Erythroblast (primary cell): ENCODE measurements at places on chromosomes 12 and 14.

DNA sequence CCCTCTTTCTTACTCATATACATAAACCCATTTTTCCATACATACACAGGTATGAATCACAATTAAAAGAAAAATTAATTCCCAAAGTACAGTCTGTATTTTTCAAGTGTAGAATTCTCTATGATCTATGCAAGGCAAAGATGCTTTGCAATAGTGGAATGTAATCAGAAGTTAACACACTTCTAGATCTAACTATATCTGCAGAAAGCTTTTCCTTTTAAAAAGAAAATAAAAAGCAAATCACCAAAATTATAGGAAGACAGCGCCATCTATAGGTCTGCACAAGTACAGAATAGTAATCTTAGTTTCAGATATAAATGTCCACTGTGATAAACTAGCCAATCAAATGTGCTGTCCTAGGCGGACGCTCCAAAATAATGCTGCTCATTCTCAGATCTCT lies 22.0 kb downstream of the SLC25A21 start:
- DNase-seq, result peak; percentile 70

GRCh38 chr12:49808686-49809380 lies 19.4 kb downstream of the NCKAP5L start:
- DNase-seq, result no peak

GRCh38 chr12:132710043-132710404 lies 618 bp upstream of the PGAM5 start:
- DNase-seq, result no peak

DNA sequence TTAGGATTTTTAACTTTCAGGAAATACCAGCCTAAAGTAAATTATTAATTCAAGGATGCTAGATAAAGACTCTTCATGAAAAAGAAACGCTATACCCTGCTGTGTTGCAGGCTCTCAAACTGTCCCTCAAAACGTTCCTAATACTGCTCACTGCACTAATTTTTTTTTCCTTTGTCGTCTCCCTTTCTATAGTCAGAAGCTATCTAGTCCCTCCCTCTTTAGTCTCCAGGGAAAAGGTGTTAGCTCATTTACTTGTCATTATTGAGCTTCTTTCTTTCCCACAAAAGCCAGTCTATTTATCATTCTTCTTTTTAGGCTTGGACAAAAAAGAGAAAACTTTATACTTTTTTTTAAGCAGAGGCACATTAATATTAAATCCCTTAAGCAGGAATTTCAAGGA lies 30.3 kb upstream of the INSM2 start:
- no peak for DNase-seq

DNA sequence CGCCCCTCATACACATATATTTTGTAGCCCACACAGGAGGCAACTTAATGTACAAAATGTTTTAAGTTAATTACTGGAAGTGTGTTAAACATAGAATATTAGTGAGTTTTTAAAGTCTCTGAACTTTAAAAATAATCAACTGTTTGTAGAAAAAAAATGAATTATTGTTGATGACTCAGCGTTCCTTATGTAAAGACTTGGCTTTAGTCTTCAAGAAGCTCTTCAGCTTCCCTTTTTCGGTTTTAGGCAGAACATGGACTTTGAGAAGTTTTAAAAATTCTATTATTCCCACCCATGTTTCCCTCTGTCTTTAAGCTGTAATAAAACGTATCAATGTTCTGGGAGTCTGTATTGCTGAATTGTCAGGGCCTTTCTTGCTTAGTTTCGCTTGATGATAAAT lies 269.5 kb downstream of the FBXL14 start:
- no peak for DNase-seq

DNA sequence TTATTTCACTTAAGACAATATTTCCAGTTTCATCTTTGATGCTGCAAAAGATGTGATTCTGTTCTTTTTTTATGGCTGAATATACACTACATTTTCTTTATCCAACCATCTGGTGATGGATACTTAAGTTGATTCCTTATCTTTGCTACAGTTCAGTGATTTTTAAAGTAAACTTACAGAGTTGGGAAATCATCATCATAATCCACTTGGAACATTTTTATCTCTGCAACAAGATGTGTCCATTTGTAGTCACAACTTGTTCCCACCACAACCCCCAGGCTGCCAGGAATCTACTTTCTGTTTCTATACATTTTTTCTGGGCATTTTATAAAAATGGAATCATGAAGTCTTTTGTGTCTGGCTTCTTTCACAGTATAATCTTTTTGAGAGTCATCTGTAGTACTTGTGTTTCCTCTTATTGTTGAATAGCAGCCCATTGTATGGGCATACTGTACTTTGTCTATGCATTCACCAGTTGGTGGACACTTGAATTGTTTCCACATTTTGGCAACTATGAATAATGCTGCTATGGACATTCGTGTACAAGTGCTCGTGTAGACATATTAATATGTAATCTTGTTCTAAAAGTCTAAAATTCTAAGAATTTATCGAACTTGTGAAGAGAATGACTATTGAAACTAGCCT lies 212.5 kb upstream of the DDHD1 start:
- no peak for DNase-seq

DNA sequence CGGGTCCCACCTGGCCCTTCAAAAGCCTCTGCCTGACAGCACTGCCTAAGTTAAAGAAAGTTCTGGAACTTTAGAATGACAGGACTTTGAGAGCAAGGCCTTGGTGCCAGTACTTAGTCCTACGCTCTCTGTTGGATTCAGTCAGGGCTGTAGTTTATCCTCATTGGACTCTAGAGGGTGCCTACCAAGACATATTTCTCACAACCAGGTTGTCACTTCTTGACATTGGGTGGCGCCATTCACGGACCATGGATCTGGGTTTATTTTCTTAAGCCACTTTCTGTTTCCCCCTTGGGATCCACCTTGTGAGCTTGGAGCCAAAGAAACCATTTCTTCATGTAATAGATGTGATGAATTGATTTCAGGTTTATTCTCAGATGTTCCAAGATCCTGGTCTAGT lies 787.0 kb upstream of the TBX3 start:
- no peak for DNase-seq

DNA sequence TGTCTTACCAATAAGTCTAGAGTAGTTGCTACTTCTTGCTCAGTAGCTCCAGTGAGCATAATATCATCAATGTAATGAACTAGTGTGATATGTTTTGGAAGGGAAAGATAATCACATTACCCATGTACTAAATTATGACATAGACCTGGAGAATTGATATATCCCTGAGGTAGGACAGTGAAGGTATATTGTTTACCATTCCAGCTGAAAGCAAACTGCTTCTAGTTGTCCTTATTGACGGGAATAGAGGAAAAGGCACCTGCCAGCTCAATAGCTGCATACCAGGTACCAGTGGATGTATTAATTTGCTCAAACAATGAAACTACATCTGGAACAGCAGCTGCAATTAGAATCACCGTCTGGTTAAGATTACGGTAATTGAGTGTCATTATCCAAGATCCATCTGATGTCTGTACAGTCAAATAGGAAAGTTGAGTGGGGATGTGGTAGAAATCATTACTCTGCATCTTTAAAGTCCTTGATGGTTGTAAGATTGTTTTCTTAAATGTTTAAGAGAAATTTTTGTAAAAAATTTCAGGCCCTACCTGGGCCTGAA lies 100.0 kb upstream of the ARHGAP5 start:
- no peak for DNase-seq

DNA sequence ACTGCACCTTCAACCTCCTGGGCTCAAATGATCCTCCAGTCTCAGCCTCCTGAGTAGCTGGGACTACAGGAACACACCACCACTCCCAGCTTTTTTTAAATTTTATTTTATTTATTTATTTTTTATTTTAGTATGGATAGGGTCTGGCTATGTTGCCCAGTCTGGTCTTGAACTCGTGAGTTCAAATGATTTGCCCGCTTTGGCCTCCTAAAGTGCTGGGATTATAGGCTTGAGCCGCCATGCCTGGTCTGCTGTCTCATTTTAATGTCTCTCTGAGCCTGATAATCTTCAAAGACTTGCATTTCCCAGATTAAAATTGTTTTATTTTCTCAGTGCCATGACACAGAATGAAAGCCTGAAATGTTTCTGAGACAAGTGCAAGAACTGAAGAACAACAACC lies 1.2 kb upstream of the INHBC start:
- no peak for DNase-seq

DNA sequence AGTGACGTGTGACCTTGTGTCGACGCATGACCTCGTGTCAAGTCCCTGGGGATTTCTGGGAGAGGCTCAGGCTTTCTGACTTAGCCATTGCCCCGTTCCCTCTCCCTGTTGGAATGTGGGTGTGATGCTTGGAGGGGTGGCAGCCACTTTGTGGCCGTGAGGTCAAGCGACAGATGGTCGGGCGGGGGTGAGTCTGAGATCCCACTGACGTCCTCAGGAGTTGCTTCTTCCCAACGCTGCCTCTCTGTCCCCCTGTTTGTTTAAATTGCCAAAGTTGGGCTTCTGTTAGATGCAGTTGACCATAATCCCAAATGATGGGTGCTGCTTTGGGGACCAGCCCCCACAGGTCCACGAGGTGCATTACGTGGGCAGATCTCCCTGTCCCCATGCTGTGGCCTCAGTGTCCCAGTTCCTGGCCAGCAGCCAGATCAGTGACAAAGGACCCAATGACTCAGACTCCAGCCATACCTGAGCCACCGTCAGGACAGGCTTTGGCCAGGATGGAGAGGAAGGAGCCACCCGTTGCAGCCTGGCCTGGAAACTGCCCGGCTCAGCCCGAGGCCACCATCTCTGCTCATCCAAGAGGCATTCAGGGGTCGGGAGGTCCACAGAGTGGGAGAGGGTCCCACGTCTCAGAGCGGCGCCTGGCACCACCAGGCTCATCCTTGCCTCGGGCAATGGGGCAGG lies 34.4 kb upstream of the GALNT9 start:
- no peak for DNase-seq

DNA sequence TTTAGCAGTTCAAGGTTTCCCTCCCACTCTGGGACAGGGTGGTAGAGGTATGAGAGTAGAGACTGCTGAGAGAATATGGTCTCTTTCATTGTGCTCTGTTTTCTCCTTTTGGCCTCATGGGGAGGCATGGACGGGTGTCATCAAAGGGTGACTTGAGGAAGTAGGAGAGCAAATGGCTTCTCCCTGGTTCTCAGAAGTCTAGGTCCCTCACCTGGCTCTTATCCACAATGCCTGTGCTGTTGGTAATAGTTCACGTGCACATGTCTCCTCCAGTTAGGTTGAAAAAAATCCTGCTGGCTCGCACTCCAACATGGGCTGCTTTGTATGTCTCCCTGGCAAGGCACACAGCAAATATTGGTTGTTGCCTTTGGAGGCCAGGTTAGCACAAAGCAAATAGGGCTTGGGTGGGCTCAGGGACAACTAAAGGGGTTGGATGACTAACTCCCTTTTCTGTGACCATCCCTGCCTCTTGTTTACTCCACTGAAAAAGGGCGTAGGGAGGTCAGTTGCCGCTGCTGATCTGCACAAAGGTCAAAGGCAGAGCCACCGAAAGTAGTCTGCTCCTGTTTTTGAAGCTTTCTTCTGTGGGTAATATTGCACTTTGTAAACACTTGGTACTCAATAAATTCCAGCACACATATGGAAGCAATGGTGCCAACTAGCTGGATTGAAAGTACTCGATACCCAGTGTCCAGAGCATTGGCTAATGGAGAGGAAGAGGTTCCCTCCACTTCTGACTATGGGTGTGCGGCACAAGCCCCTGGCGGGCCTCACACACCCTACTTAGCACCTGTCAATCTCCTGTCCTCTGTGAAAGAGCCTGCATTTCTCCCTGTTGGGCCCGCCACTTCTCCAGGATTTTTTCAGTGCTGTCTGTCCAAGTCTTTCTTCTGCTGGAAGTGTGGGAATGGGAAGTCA lies 121.8 kb downstream of the SLC38A6 start:
- DNase-seq, result no peak

GRCh38 chr12:58819985-58820384 lies 100.3 kb downstream of the LRIG3 start:
- no peak for DNase-seq

DNA sequence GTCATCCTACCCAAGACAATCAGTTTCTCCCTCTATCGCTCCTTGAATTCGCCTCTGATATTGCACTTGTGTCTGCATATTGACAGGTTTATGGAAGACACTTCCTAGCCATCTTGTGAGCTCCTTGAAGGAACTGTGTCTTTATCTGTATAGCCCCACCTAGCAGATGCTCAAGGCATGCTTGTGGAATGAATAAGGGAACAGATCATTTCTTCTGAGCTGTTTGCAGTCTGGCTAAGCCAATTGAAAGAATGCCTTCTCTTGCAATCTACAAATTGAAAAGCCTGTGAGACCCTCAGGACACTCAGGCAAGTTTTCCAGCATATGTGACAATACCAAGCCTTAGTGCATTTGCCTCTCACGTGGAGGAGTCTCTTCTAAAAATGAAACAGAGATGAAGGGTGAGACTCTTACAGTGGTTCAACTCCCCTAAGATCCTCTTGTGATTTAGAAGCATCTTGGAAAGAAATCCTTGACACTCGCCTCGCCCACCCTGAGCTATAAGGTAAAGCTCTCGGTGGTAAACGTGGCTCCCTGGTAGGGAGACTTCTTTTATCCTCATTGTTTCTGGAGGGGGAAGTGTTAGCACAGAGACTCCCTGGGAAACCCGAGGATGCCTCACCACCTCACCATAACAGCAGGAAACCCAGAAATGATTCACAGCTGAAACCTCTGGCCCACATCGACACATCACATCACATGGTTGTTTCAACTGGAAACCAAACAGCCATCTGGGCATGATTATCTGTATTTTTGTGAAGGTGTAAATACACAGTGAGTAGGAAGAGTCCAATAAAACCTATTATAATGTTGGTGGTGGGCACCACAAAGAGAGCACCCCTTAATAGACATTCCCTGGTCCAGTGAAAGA lies 112.3 kb upstream of the BCL2L14 start:
- no peak for DNase-seq

- no peak for DNase-seq
These were observed 468.7 kb downstream of the NOVA1 start for GRCh38 chr14:26128931-26129671.

GRCh38 chr14:92421751-92422150 lies 91.8 kb upstream of the RIN3 start:
- no peak for DNase-seq

GRCh38 chr12:129700036-129700435 lies 203.8 kb downstream of the TMEM132D start:
- DNase-seq, result no peak

DNA sequence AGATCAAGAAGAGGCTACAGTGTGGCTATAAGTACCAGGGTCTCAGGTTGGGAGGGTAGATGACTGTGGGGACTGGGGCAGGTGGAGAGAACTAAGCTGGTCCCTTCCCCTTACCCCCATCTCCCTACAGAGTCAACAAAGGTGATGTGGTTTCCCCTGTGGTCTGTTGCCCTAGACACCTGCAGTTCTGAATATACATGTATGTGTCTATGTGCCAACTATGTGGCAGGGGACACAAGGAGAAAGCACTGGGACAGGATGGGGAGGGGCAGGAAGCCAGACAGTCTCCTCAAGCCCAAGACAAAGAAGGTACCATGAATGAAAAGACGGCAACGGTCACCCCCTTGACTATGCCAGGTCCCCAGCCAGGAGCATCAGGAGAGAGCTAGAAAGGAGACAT lies 4.5 kb upstream of the HDAC7 start:
- no peak for DNase-seq

DNA sequence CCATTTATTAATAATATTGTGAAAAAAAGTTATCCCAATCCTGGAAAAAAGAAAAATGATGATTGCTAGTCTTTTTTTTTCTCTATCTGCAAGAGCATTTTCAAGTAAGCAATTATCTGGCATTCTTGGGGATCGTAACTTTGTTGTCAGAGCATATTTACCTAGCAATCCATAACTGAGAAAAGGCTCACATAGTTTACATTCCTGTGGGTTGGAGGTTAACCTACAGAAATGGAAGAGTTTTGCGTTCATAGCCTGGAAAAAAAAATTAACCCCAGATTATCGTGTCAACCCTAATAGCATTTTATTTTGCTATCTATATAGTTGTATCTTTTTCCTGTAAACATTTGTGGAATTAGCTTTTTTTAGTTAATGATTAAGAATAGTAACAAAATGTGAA lies 292.3 kb downstream of the DAD1 start:
- DNase-seq, result no peak
